ENCODE measurements at places on chromosomes 5 and 9. TPM values are rescaled to one million over a fixed set of nuclear protein-coding genes. Genes with fewer than 3 reads are reported as not detected.

GRCh38 chr9:12448246-12448645, 244.9 kb upstream of the TYRP1 start:
- no peak for DNase-seq

DNA sequence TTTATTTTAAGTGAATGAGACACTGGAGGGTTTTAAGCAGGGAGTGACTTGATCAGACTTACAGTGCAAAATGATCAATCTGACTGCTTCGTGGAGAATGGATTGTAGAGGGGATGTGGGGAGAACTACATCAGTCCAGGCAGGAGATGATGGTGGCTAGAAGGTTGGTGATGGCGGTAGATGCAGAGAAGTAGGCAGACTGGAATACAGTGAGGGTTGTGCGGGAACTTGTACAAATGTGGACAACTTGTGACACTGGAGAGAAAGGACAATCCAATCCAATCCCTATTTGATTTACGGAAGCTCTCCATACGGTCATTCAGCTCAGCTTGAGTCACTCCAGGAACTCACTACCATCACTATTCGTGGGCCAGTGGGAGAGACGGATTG, 593 bp downstream of the TIGD6 start:
- peak; percentile 24 for DNase-seq

- DNase-seq = no peak
Measured at GRCh38 chr9:35257986-35258659, 96.3 kb downstream of the UNC13B start.

The HEMGN gene
- total RNA-seq = 1.2 TPM

DNA sequence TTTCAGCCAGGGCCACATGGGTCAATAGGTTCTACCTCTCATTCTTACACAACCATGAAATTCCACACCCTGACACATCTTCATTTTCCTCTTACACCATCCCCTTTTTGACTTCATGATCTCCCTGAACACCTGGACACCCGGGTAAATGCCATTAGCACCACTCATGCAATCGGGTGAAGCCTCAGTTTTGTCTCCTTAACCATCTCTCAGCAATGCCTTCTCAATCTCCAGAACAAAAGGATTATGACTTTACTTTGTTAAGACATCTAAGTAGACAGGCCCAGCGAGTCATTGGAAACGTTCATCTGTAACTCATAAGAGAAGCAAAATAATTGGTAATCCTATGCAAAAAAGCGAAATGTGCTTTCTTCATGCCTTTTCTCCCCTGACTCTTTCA, 49.9 kb downstream of the ADAMTS12 start:
- no peak for DNase-seq

The CDKN2B-AS1 gene
- total RNA-seq = 6.4 TPM

- no peak for DNase-seq
Measured at GRCh38 chr5:126686451-126687126, 85.8 kb downstream of the PHAX start.

The ZFP37 gene
- total RNA-seq = 0.81 TPM

The IRX2 gene
- total RNA-seq = not detected

Measured in activated CD8-positive, alpha-beta T cell treated with anti-CD3 and anti-CD28 coated beads, Interleukin-2, amount 10 ng/mL, durations not matched to agents 7 days and 5 days (primary cell).